Liver (tissue), 10 donors: ENCODE measurements at places on chromosomes 2 and 18.

GRCh38 chr2:58921676-58922075 is 680.6 kb upstream of the FANCL start:
- no peak for DNase-seq

- no peak for DNase-seq
Observed at GRCh38 chr2:203535784-203536585, 884 bp upstream of the RAPH1 start.

DNA sequence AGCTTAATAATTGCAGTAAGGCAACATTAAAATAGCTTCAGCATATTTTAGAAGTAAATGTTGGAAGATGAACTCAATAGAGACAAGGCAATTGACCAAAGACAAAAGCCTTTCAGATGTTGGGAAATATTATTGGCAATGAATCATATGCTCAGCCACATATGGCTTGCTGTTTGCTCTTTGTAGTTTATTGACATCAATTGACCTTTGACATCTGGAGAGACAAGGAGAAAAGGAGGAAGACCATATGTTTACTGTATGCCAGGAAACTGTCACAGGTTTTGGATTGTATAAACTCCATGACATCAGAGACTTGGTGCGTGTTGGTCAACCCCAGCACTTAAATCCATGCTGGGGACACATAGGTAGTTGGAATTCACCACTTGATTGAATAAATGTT is 60.6 kb upstream of the SLC16A14 start:
- no peak for DNase-seq

DNA sequence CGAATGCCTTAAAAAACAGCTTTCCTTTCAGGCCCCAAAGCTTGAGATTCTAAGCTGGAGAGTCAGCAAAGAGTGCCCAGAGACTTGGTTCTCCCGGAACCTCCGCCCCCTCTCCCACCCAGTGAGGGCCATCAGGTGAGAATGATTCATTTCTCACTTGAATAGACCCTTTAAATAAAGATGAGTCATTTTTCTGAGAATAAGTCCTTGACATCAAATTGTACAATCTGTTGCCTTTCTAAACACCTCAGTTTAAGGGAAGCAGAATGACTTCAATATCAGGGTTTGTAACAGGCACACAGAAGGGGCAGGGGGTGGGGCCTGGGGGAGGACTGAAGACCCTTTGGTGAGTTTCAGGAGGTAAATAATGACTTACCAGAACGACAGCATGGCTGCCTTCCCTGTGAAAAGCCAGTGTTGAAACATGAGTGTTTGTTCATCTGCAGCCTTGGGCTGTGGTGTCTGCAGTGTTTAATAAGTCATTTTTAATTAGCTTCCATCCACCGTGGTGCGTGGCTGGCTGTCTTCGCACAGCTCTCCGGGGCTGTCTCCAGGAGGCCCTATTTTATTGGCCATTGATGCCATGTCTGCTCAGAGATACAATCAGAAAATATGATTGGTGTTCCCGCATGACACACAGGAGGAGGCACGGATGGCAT is 134.9 kb upstream of the ZNF236 start:
- DNase-seq, result no peak

DNA sequence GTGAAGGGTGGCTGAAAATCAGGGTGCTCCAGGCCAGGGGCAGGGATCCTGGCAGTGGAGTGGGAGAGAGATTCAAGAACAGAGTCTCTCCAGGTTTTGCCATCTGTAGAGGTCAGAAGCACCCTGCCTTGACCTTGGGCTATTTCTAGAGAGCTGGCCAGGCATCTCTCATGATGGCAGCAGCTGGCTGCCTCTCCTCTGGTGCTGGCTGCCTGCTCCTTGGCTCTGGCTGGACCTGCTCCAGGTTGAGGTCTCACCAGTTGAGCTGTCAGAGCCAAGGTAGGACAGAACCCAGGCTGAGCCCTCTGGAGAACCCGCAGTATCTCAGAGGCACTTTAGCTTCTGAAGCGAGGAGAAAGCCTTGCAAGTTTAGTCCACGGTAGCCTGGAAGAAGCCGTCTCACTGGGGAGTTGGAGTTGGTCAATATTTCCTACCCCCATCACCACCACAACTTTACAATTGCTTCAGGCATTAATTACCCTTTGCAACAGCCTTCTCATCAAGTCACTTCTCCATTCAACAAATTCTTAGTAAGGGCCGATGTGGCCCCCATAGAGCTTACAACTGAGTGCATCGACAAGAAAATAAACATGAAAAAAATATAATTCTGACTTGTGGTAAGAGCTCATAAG is 25.6 kb downstream of the GNLY start:
- DNase-seq, result no peak

DNA sequence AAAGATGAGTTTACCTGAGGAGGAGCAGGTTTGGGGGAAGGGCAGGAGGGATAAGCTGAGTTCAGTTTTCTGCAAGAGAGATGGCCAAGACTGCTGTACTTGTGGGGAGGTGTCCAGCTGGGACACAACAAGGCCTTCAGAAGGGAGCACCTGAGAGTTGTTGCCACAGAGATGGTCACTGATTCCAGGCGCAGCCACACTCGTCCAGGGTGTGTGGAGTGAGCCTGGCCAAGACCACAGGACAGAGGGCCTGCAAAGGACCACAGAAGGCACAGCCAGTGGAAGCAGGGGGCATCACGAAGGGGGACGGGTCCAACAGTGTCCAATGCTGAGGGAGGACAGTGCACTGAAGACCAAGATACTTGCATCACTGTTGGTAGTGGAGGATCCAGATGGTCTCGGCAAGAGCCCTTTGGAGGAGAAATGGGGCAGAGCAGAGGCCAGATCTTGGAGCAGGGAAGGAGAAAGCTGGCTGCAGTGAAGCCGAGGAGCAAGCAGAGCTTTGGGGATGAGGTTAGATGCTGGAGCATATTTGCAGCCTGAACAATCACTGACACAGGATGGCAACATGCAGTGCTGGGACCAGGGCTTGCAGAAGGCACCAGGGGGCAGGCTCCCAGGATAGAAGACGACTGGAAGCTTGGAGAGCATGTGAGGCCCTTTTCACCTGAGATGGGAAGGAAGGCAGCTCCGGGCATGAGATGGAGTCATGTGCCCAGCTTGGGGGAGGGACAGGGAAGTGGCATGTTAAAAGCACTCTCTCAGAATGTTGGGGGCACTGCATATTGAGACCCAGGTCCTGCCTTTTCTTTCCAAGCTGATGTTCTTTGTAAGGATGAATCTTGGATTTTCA is 214.0 kb downstream of the CYP26B1 start:
- peak; percentile 31 for DNase-seq

- DNase-seq, result no peak
Observed at GRCh38 chr2:105166688-105167087, 74.9 kb upstream of the GPR45 start.

- no peak for DNase-seq
Observed at GRCh38 chr2:43424262-43425207, 171.3 kb downstream of the THADA start.

DNA sequence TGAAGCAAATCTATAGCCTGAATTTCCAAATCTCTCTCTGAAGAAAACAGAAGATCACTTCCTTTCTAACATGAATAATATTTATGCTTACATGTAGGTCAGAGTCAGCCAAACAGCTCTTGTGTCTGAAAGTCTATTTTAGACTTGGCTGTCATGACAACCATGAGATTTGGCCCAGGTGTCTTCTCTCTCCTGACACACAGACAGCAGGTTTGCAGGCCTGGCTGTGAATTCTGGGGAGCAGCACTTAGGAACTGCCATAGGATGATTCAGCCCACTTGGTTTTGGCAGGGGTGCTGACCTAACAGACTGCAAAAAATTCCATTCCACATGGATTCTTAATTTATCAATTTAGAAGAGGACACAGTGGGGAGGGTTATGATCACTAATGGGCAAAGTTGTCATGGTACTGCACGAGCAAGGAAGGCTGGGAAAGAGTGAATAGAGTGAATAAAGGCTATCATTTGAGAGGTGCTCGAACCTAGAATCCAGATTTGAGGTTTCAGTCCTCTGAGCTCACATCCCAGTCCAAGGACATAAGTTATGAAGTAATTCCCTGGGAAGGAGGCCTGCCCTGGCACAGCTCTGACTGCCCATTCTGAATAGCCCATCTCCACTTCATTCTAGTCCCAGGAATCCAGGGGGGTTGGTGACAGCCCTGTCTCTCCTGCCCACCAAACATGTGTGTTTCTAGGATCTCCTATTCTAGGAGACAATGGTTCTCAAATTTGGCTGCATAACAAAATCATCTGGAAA is 453.9 kb upstream of the TRIB2 start:
- DNase-seq, result no peak

DNA sequence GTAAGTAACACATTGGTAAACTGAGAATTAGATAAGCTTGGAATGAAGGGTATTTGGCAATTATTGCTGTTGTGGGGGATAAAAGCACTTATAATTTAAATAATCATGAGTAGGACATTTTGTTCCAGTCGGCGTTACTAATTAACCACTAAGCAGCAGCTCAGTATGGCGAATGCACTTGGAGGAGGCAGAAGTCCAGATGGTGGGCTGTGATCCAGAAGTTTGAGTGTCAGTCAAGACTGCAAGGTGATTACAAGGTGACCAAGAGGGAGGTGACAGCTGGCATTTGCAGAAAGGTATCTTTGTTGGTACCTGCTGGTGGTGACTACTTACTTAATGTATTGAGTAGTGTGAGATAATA is 643.6 kb upstream of the FAM98A start:
- DNase-seq, result no peak

DNA sequence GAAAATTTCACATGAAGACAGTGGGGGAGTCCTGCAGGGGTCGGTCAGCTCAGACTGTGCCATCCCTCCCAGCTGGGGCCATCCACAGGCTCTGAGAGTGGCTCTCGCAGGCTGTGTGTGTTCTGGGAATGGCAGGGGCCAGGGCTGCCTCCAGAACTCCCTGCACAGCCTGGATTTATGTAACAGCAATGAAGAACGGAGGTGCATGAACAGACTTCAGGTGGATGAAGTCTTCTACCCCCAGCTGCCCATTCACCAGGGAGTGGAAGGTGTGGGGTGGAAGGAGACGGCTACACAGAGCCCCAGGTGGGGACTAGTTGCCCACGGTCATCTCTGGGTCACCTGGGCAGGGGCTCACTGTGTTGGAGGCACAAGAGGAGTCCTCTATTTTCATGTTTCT is 56.1 kb upstream of the HDAC4 start:
- DNase-seq, result peak; percentile 12

DNA sequence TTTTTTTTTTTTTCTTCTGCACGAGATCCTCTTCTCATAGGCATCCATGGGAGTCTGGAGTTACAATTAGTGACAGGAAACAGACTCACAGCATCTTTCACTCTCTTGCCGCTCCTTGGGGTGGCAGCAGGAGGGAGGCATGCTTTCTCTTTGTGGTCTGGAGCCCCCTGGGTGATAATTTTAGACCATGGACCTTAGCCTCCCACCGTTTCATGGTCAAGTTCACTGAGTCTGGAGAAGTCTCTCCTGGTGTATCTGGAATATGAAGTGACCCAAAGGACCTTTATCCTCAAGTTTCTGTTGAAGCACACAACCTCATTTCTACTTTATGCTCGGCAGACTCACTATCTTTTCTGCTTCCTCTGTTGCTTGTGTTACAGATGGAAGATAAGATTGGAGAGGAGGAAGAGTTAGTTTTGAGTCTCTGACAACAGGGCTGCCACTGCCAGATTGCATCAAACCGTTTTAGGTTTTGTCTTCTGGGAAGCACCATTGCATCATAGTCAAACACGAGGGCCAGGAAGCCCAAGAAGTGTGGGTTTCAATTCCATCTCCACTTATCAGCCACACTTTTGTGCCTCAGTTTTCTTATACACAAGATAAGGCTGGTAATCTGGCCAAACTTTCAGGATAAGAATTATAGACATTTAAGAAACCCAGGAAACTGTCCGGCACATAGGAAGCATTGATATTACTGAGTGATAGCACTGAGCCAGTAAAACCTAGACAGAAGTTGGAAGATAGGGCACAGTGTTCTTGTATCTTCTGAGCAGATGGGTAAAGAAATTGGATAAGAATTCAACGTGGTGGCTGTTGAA is 62.3 kb downstream of the ADCYAP1 start:
- no peak for DNase-seq
